ENCODE measurements at places on chromosomes 6 and 20.

- DNase-seq = no peak
Measured at GRCh38 chr6:5290500-5290899, 29.2 kb downstream of the FARS2 start.

DNA sequence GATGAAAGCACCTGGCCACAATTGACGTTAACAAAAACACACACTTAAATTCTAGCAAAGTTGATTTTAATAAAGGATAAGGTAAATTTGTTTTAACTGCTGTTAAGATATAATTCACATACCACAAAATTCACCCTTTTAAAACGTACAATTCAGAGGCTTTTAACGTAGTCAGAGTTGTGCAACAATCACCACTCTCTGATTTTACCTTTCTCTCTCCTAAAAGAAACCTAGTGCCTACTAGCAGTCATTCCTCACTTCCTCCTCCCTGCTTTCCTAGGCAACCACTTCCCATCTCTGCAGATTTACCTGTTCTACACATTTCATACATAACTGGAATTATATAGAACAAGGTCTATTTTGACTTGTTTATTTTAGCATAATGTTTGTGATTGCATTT lies 58.9 kb downstream of the PTPRK start:
- no peak for DNase-seq

- no peak for DNase-seq
Measured at GRCh38 chr6:132443206-132443605, 41.9 kb upstream of the MOXD1 start.

- no peak for DNase-seq
Measured at GRCh38 chr6:8750627-8751026, 315.3 kb upstream of the SLC35B3 start.

DNA sequence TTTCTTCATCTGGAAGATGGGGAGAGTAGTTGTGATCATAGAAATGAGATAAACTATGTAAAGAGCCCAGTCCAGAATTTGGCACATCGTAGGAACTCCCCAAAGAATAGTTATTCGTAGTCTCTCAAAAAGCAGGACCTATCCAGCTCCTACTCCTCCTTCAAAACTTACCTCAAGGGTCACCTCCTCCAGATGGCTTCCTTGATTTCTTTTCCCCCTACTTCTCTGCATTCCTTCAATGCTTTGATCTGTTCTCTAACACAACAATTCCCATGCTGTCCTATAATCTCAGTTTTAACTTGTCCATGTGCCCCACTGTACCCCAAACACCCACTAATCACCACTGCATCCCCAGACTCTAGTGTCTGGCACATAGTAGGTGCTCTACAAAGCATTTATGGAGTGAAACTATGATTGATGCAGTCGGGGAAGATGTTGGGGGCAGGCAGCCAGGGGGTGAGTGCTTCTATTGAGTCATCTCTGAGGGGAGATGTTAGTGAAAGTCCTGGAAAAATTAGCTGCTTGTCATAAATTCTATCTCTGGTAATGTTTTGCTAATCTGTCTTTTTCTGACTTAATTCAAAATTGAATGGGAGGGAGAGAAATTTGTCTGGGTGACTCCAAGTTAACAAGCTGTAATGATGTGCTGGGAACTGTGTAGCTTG lies 181.3 kb upstream of the KCNG1 start:
- no peak for DNase-seq

- DNase-seq = no peak
Measured at GRCh38 chr6:132978685-132979084, 164.3 kb downstream of the RPS12 start.

- no peak for DNase-seq
Measured at GRCh38 chr6:88813045-88813444, 150.4 kb downstream of the RNGTT start.

- peak; percentile 29 for DNase-seq
Measured at GRCh38 chr20:49183444-49183843, 4.7 kb downstream of the STAU1 start.

DNA sequence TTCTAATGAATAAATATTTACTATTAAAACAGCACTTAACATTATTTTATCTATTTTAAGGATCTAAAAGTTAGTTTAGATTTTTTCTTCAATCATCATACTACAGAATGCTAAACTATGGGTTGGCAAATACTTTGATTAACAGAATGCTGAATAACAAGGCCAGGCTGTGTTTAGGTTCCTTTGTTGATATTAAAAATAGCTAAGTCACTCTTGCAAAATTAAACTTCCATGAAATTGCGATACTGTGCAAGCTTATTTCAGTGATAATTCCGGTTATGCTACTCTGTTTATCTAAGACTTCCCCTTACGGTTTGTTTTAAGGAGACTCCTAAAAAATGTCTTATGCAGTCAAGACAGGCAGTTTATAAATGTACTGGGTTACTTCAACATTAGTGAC lies 2.8 kb downstream of the RNF24 start:
- peak; percentile 92 for DNase-seq

DNA sequence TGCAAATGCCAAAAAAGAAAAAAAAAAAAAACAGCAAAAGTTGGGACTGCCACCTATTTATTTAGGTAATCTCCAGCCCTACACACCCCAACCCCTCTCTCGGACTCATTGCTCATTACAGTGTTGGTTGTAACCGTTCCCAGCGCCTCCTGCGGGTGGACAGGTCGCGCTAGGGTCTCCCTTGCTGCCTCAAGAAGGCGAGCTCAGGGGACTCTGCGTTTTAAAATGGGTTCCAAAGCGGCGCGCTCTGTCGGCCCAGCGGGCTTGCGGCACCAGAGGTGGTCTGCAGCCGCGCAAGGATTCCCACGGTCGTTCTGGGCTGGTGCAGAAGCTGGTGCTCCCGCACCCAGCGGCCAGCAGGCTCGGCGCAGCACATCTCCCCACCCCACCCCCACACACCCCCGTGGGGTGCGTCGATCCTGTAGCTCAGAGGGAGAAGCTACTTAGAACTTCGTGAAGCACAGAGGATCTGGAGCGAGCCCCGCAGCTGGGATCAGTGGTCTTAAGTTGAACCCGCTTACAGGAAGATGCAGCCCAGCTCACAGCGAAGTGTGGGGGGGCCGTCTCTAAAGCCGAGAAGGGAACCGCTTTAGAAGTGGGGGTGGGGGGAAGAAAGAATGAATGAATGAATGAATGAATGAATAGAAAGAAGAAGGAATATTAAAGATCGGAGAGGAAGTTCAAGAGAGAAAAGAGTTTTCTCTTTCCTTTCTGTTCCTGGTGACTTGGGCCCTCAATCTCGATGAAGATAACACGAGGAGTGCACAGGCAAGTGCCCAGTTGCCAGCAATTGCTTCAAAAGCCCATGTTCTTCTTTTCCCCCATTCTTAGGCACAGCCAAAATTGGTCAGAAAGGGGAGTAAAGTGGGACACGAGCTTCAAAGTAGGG lies 780 bp downstream of the TFAP2A start:
- DNase-seq = no peak

GRCh38 chr20:23832775-23833513 lies 6.4 kb upstream of the CST2 start:
- DNase-seq = no peak

- no peak for DNase-seq
Measured at GRCh38 chr20:25622049-25622448, 1.8 kb downstream of the NANP start.

DNA sequence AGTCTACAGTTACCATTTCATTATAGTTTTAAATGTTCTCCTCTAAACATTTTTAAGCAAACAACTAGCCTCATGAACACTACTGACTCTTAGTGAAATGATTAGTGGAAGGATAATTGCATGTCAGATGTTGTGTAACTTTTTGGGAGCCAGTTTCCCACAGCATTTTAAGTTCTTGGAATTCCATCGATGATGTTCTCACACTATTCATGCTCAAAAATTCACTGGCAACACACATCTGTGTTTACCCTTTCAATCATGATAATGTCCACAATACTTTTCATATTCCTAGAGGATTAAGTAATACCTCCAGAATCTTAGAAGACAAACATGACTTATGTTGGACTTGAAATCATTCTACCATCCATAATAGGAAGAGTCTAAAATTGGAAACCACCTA lies 678.1 kb upstream of the ID4 start:
- no peak for DNase-seq

- no peak for DNase-seq
Measured at GRCh38 chr6:131765081-131765803, 42.6 kb upstream of the ENPP1 start.

- no peak for DNase-seq
Measured at GRCh38 chr6:52261229-52261628, 16.9 kb upstream of the IL17F start.

GRCh38 chr6:112113431-112113830 lies 26.0 kb downstream of the FAM229B start:
- no peak for DNase-seq

- DNase-seq = no peak
Measured at GRCh38 chr6:29887330-29887818, 55.0 kb upstream of the HLA-A start.

- DNase-seq = no peak
Measured at GRCh38 chr20:13418263-13419229, 197.5 kb downstream of the ISM1 start.

GRCh38 chr6:158768436-158768835 lies 50.7 kb downstream of the EZR start:
- no peak for DNase-seq

DNA sequence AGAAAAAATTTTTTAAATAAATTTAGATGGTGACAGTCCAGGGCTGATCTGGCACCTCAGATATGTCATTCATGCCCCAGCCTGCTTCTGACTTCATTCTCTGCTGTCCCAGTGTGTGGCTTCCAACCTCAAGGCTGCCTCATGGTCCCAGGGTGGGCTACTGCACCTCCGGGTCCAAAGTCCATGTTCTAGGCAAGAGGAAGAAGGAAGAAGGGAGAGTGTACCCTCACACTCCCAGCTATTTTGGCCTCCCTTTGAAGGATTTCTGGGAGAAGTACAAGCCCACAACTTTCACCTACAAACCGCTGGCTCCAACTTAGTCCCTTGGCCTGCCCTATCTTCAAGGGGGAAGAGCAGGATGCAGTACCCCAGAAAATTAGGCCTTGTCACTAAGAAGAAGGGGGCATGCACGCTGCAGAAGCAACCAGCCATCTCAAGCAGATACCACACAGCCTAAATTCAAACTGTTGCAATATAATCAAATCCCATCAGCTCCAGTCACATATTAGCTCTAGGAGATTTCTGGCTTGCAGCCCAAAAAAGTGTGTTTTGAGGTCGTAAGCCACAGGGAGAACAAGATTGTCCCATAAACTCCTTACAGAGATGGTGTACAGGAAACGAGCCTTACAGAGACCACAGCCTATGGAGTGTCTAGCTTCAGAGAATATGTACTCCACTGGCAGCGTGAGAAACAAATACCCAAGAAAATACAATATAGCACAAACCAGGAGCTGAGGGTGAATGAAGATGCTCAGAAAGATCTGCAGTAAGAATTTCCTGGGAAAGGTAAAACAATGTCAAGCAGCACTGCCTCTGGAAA lies 906 bp upstream of the BTN3A2 start:
- DNase-seq = peak; percentile 53

DNA sequence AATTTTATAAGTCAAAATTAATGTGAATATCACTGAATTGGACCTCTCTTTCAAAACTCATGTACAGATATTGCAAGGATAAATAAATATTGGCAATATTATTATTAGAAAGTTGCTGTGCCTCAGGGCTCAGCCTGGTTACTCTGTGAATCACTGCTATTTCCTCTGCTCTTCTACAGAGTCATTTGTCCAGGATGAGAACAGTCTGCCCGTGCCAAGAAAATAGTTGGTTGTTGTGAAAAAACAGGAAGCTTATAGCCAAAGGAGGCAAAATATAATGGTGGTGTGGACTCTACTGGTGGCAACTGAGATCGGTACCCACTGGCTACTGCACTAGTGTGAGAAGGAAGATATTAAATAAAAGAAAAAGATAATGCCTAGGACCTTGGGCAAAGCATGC lies 93.6 kb downstream of the RIMS1 start:
- DNase-seq = no peak

DNA sequence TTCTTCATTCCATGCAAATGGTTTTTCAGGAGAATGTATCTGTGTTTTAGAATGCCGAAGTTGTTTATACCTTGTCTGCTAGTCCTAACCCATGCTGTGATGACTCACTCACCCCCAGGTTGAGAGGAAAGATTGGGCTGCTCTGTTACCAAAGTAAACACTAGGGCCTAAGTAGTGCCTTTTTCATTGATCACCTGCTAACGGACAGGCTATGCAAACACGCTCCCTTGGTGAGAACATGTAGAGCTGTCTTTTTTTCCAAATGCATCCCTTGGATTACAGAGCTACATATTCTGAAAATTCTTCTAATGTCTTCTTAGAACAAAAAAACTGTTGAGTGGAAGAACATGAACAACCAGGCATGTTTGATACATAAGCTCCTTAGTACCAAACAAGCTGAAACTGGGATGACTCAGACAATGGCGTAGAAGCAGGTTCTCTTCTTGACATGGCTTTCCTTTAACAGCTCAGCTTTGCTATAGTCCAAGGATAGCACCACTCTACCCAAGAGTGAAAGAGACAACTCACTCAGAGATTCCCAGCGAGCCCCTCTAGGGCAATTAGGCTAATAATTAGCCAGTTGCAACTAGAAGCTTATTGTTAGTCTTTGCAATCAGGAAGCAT lies 20.5 kb downstream of the PERP start:
- DNase-seq = no peak

DNA sequence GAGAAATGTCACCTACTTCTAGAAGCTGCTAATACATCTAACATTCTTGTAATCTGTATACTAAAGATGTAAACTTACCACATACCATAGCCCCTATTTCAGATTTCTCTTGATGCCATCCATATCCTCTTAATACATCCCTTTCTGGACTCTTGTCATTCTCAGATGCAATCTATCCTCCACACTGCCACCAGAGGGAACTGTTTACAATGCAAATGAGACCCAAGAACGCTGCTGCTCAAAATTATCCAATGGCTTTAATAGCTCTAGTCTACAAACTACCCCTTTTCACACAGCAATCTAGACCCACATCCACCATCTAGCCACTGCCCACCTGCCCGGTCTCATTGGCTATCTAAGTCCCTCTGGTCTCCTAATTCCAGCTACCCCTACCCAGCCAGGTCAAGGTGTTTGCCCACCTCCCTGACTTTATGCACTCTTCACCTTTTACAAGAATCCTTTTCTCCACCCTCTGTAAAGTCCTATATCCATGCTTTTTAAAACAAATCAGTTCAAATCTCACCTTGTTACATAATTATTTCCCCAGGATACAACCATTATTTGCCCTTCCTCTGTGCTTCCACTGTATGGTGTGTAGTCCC lies 14.8 kb downstream of the FAXC start:
- DNase-seq = peak; percentile 74

GRCh38 chr20:16693278-16693677 lies 36.5 kb upstream of the SNRPB2 start:
- no peak for DNase-seq

- DNase-seq = no peak
Measured at GRCh38 chr6:101614774-101615173, 221.3 kb downstream of the GRIK2 start.

- peak; percentile 41 for DNase-seq
Measured at GRCh38 chr20:32018269-32019155, 8.3 kb downstream of the CCM2L start.

DNA sequence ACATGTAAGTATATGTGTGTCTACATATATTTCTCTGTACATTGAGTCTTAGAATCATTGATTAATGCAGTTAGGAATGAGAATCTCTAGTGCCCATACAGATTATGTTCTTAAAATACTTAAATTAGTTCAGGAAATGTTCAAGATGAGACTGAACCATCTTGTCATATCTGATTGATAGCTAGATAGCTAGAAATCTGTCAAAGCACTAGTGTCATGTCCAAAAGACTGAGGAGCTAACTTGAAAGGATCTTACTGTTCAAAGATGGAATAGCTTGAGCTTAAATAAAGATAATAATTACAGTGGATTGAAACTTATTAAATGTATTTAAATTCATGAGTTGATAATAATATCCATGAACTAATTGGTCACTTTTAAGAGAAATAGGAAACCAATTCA lies 191.7 kb upstream of the TCF21 start:
- DNase-seq = no peak

- DNase-seq = peak; percentile 90
Measured at GRCh38 chr6:56843476-56844349, 111.2 kb upstream of the BEND6 start.

Measured in hematopoietic multipotent progenitor cell treated with erythropoietin and hydrocortisone succinate and interleukin-3 and kit ligand, for 6 days (in vitro differentiated cells).